GM04503 (cell line): ENCODE measurements at places on chromosomes 4 and X.
A peak's percentile ranks its signal among the peaks of the same experiment; 100 is the strongest.

DNA sequence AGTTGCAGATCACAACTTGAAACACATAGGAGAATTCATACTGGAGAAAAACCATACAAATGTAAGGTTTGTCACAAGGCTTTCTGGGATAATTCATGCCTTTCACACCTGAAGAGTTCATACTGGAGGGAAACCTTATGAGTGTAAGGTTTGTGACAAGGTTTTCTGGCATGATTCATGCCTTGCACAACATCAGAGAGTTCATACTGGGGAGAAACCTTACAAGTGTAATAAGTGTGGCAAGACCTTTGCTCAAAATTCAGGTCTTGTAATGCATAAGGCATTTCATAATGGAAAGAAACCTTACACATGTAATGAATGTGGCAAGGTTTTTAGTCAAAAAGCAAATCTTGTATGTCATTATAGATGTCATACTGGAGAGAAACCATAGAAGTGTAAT lies 58.8 kb upstream of the ENPEP start:
- no peak for DNase-seq

GRCh38 chr4:154314248-154314647 lies 177.4 kb downstream of the DCHS2 start:
- DNase-seq, result no peak

- no peak for DNase-seq
These were observed 87.7 kb downstream of the ARX start for GRCh38 chrX:24928114-24928513.

DNA sequence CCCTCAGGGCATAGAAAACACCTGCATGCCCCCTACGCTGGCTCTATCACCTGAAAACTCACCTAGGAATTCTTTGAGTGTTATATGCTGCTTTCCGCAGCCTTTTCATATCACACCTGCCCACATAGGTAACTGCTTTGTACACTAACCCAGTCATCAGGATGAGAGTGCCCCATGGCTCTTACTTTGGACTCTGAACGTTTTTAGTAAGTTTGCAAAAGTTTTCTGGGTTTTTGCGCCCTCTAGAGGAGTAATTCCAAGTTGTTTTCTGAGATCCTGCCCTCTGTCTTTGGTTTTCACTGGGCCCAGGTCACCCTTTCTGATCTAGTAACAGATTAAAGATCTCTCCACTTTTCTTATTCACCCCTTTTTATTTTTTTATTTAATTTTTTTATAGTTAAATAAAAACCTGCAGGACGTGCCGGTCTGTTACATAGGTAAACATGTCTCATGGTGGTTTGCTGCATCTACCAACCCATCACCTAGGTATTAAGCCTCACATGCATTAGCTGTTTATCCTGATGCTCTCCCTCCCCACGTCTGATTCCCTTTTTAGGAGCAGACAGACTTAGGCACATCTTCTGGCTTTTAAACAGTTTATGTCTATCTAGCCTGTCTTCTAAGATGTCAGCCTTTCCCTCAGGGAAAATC lies 139.2 kb downstream of the NWD2 start:
- DNase-seq, result no peak

GRCh38 chr4:153116291-153116680 lies 88.0 kb upstream of the TRIM2 start:
- DNase-seq, result no peak

- peak; percentile 41 for DNase-seq
These were observed 161.2 kb upstream of the SPRY1 start for GRCh38 chr4:123235431-123235830.

DNA sequence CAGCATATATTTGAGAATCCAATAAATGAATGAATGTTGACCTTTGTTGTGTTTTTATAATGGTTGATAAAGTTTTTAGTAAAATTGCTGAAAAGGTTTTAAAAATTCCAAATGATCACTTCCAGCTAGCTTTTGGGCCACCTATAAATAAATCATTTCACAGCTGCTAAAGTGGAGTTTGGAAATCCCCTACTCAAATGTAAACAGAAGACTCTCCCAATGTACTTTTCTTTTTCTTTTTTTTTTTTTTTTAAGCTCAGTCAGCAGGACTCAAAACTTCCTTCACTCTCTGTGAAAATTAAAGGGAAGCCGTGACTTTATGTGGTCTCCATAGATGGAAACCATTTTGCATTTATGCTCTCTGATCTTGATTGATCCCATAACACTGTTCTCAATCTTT lies 45.2 kb downstream of the CXCL13 start:
- no peak for DNase-seq

DNA sequence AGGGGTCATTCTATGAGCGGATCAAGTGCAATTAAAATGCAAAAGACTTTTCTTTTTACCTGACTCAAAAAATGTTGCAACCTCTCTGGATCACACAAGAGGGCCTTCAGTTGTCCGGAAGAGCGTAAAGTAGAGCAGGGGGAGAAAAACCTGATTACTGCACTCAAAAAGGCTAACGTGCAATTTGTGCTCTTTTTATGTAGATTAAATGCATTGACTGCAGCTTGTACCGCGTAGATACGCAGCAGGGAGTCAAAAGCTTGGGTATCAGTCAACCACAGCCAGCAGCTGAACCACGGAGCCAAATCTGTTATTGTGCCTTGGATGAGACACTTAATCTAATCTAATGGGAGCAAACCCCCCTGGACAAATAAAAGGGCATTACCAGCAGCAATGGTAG lies 107.3 kb upstream of the RAI2 start:
- no peak for DNase-seq

GRCh38 chr4:169756971-169757574 lies 671 bp downstream of the HPF1 start:
- DNase-seq, result no peak

GRCh38 chr4:93670434-93670833 lies 158.1 kb upstream of the ATOH1 start:
- DNase-seq, result no peak

- no peak for DNase-seq
These were observed 68.0 kb upstream of the TLR2 start for GRCh38 chr4:153616006-153616555.

GRCh38 chr4:36237366-36238313 lies 6.7 kb downstream of the ARAP2 start:
- no peak for DNase-seq

DNA sequence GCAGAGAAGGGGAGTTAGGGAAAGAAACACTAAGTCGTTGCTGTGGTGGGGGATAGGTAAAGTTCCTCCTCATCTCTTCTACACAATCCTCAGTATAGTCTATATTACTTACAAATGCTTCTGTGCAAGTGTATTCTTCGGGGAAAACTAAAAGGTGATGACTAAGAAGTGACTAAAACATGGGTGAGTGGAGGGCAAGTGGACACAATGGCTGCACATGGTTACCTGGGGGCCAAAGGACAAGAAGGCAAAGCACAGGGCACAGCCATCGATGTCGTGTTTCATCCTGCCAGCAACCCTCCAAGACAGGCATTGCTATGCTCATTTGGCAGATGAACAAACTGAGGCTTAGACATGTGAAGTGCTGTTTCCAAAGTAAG lies 35.5 kb upstream of the CCKAR start:
- DNase-seq, result no peak

DNA sequence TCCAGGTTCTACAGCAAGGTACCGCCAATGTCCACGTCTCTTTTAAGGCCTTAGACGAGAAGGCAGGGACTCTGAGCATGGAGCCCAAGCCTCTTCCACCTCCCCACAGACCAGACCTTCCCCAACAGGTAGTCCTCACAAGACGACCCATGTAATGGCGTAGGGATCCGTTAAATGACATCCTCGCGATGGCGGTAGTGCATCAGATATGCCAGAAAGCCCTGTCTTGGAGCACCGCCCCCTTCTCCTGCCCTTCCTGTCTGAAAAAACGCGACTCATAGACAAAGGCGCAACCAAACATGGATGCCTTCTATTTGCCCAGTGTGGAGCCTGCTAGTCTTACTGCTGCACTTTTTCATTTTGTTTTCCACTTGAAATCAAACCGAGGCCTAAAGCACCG lies 185.4 kb downstream of the OR13H1 start:
- DNase-seq, result peak; percentile 53

- DNase-seq, result no peak
These were observed 18.5 kb upstream of the CXCL8 start for GRCh38 chr4:73721909-73722308.

- no peak for DNase-seq
These were observed 85.2 kb downstream of the HS3ST1 start for GRCh38 chr4:11343536-11343935.

DNA sequence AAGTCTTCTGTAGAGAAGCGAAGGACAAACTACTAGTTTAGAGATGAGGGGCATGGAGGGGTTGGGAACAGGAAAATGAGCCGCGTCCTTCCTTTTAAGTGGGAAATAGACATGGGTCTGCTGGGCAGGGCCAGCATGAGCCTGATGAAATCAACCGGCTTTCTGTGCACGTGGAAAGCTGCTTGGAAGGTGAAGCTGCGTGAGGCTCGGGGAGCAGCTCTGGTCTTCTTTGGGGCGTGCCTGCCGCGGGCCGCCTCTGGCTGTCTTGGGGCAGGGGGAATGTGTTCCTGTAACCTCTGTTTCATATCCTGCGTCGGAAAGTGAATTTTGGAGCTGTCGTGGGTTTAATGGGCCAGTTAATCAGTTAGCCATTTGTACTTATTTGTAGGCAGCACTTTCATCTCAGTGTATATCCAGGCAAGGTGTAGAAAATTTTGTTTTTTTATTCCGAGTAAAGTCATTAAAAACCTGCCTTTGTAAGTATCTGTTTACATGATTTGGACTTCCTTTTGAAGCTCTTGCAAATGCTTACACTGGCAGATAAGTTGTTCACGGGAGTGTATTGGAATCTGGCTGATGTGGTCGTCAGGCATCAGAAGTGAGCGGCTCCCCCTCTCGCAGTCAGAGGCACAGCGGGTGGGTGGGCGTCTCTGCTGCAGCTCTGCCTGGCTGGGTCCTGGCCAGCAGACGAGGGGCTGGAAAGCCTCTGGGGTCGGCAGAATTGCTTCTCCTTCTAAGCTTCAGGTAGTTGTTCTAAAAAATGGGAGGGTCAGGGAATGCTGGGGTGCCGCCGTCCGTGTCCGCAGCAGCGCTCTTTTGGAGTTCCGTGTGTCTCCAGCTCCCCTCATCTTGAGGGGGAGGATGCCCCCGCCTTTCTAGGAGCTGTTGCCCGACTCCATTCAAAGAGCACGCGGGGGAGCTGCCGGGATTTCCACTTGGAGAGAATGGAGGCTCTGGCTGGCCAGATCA lies 70.5 kb upstream of the HGFAC start:
- no peak for DNase-seq

DNA sequence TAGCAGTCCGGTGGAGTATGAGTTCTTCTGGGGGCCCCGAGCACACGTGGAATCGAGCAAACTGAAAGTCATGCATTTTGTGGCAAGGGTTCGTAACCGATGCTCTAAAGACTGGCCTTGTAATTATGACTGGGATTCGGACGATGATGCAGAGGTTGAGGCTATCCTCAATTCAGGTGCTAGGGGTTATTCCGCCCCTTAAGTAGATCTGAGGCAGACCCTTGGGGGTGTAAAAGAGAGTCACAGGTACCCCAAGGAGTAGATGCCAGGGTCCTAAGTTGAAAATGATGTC lies 852 bp downstream of the MAGEH1 start:
- DNase-seq, result no peak

GRCh38 chr4:16687011-16687410 lies 211.4 kb downstream of the LDB2 start:
- DNase-seq, result no peak

GRCh38 chr4:1792158-1792831 lies 798 bp upstream of the FGFR3 start:
- no peak for DNase-seq

DNA sequence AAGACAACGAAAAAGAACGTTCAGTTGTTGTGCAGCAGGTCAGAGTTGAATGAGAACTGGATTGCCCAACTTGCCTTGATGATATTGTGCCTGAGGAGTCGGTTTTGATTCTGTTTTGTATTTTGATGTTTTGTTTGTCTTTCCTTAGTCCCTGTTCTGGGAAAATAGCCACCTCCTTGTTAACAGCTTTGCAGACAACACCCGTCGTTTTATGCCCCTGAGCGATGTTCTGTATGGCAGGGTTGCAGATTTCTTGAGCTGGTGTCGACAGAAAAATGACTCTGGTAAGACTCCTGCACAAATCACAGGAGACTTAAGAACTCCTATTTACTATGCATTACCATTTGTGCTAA lies 4.5 kb downstream of the BST1 start:
- DNase-seq, result no peak

DNA sequence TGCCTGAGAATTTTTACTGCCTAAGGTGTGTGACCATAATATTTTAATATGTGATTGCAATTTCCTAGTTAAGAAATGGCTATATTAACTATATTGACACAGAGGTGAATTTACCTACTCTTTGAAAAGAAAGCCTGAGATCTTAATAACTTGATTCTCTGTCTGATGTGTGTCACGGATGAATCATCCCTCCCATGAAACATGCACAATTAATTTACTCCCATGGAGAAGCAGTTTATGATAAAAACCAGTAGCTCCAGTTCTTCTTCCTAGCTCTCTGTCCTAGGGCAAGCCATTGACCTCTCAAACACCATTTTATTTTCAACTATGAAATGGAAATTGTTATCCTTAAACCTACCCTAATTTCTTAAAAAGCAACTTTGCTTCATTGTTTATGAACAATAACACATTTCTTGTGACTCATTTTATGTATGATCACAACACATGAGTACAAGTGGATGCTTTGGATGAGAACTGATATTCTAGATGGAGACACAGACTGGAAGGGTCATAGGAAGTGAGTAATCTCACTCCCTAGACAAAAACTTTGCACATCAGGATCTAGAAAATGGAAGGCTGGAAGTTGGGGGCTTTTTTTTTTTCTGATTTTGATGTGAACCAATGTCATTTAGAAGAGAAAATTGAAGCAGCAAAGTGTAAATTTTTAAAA lies 438.3 kb downstream of the GPAT3 start:
- no peak for DNase-seq

DNA sequence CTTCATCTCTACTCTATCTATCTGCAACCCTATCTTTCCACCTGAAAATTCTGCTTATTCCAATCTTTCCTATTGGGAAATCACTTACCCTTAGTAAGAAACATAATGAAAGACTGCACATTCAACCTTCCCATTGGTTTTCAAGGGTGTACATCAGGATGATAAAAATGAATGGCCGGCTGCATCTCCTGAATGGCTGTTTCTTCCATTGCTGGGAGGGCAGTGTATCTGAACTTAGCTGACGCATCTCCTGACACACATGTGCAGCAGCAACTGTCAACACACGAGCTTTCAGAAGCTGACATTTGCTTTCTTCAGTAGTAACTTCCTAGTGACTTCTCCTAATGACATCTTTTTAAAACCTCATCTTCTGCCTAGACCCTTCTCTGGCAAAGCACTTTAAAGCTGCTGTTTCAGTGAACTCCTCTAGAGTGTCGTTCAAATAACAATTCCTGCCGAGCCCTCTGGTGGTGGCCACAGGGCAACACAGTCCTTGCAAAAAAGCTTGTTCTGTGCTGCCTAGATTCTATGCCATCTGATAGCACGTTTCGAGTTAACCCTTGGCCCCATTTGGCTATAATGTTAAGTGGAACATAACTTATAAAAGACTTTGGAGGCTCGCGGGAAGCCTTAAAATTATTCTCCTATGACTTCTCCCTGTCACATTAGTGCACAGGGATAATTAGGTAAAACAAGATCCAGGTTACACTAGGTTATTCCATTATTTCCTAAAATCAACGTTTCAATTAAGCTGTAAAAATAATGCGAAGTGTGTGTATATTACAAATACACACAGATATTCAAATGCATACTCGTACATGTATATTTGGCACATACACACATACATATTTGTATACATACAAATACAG lies 2340.7 kb downstream of the PCDH7 start:
- no peak for DNase-seq
